ENCODE measurements at places on chromosomes 6 and 20. TPM values are rescaled to one million over a fixed set of nuclear protein-coding genes. Genes with fewer than 3 reads are reported as not detected.

DNA sequence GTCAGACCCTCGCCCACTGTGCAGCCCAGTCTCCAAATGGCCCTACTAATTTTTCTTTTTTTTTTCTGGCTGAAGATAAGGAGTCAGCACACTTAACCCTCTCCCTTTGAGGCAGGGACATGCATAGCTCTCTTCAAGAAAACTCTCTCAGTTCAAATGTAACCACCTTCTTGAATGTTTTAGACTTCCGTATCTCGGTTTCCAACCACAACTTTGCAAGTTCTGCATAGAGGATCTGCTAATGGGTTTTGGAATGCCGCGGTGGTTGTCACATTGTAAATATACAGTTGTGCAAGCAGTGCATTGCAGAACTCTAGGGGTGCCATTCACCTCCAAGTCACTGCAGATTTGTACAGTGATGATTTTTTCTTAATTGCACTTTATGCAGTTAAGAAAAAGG lies 59.4 kb upstream of the SLC35B3 start:
- no peak for DNase-seq
- no peak overlapping the region for H3K4me3 ChIP-seq
- no peaks in the 10 kb centered on the region for H3K27me3 ChIP-seq
- H3K36me3 ChIP-seq = no peaks in the 10 kb centered on the region
- H3K4me1 ChIP-seq = no peaks in the 10 kb centered on the region

Gene SLC4A11
- 0.36 TPM for total RNA-seq

GRCh38 chr6:162029873-162030576 lies 697.5 kb downstream of the PRKN start:
- H3K27ac ChIP-seq = no peak overlapping the region
- no peak overlapping the region for H3K4me3 ChIP-seq
- no peaks in the 10 kb centered on the region for H3K36me3 ChIP-seq
- no peak for DNase-seq

Gene HDGFL1
- not detected for total RNA-seq

Gene GRM1
- under 0.01 TPM for total RNA-seq

GRCh38 chr6:117477988-117478852 lies 4.3 kb upstream of the DCBLD1 start:
- H3K36me3 ChIP-seq = no peaks in the 10 kb centered on the region
- H3K4me1 ChIP-seq = peaks cover 5% of the 10 kb centered on the region
- no peaks in the 10 kb centered on the region for H3K27me3 ChIP-seq
- DNase-seq = no peak

Gene ARMH2
- total RNA-seq = not detected

DNA sequence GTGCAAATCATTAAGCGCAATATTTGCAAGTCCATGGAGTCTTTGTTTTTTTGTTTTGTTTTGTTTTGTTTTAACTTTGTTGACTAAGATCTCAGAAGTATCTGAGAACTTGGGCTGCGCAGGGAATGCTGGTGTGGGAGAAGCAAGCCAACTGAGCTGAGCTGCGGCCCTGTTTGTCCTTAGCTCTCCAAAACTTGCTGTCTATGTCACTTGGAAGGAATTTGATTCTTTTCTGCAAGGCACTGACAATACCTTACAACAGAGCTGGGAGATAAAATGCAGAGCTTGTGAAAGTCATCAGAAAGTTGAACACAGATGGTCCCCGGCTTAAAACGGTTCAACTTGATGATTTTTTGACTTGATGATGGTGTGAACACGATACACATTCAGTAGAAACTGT lies 5.4 kb downstream of the SLC22A23 start:
- no peak for DNase-seq
- H3K4me3 ChIP-seq = no peak overlapping the region
- H3K27ac ChIP-seq = no peak overlapping the region
- no peaks in the 10 kb centered on the region for H3K27me3 ChIP-seq

Measured in sigmoid colon (tissue), 7 donors.